Mucosa of descending colon (tissue), 3 donors: ENCODE measurements at places on chromosomes 7 and 10.

DNA sequence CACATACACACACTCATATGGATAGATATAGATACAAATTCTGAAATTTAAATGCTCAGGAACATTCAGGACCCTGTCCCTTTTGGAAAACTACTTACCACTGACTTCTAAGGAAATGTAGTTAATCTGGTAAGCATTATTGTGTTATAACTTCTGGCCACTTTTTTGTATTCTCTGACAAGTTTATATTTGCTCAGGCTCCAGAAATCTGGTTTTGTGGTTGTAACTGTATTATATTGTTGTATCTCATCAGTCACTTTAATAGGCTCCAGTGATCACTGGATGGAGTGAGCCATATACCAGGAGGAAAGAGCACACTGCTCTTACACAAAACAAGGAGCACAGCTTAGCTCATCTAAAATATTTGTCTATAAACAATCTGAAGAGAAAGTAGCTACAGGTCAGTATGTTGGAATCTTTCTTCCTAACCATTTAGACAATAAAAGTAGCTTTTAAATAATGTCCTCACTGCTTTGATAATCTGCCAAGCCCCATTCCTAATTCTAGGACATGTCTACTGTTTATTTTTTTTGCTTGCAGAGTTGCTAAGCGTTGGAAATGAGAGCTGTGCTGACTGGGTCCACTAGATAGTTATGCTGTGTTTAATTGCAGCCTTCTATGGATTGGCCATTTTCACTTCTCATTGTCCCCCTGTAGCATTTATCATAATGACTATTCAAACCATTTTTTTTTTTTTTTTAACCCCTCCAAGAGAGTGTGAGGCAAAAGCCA lies 43.8 kb downstream of the SMNDC1 start:
- DNase-seq = no peak

DNA sequence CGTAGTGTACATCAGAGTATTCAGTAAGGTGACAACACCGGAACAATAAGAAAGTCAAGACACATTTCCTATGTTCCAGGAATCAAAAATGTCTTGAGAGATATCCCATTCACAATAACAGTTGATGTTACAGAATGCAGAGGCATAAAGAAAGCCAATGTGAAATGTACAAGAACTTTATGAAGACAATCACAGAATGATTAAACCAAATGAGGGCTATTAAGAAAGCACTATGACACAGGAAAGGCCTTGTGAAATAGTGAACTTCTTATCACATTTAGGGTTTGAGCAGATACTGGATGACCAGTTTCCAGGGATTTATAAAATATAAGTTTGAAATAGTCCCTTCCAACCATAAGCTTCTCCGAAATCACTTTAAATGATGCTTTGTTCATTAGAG lies 52.7 kb downstream of the VWDE start:
- DNase-seq = no peak

- no peak for DNase-seq
Measured at GRCh38 chr7:5701085-5701914, 80.2 kb downstream of the RNF216 start.

GRCh38 chr7:151745706-151746105 lies 131.2 kb downstream of the PRKAG2 start:
- DNase-seq = no peak

GRCh38 chr10:132162021-132162531 lies 24.7 kb upstream of the DPYSL4 start:
- DNase-seq = peak; percentile 29

DNA sequence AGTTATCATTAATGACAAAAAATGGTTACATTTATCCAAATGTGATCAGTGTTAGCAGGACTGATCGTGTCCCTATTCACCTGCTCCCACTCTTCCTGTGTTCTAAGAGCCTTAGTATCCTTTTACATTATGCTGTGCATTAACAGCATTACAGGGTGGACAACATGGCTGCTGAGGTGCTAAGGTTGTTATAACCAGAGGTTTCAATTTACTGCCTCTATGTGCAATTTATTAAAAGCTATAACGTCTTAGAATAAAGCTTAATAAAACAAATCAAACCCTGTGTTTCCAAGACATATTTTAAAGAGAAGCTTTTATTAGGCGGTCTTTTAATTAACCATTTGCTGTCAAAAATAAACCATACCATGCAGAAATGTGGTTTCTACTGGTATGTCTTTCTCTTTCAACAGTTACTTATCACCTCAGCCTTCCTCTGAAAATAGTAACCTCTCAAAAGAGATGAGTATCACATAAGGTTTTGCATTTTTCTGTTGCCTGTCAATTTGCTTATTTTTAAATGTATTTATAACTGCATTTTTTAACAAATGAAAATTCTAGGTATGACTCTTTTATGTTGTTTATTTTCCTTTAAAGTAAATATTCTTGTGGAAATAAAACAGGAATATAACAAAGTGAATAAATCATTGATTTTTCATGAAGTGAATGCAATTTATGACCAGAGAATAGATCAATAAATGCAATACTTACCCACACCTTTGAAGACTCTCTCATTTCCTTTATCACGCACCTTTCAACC lies 849.8 kb upstream of the SORCS1 start:
- no peak for DNase-seq

- DNase-seq = no peak
Measured at GRCh38 chr10:33257439-33258080, 76.9 kb downstream of the NRP1 start.

- DNase-seq = no peak
Measured at GRCh38 chr10:86311906-86312305, 54.7 kb downstream of the GRID1 start.

- no peak for DNase-seq
Measured at GRCh38 chr7:18975276-18975675, 142.2 kb downstream of the TWIST1 start.

DNA sequence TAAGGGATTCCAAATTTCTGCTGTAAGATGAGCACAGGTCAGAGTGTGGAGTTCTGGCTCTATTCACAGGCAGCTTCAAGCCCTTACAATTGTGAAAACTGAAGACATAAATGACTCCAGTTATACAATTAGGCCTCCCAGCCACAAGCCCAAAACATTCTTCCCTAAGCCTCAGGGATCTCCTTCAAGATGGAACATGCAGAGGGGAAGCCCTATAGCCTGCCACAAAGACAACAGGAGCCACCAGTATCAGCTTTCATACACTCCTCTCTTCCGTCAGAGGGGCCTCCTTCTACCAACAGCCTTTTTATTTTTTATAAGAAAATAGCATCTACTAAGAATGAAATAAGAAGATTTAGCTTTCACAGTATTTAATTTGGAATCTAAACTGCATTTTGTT lies 46.5 kb downstream of the DLD start:
- no peak for DNase-seq

DNA sequence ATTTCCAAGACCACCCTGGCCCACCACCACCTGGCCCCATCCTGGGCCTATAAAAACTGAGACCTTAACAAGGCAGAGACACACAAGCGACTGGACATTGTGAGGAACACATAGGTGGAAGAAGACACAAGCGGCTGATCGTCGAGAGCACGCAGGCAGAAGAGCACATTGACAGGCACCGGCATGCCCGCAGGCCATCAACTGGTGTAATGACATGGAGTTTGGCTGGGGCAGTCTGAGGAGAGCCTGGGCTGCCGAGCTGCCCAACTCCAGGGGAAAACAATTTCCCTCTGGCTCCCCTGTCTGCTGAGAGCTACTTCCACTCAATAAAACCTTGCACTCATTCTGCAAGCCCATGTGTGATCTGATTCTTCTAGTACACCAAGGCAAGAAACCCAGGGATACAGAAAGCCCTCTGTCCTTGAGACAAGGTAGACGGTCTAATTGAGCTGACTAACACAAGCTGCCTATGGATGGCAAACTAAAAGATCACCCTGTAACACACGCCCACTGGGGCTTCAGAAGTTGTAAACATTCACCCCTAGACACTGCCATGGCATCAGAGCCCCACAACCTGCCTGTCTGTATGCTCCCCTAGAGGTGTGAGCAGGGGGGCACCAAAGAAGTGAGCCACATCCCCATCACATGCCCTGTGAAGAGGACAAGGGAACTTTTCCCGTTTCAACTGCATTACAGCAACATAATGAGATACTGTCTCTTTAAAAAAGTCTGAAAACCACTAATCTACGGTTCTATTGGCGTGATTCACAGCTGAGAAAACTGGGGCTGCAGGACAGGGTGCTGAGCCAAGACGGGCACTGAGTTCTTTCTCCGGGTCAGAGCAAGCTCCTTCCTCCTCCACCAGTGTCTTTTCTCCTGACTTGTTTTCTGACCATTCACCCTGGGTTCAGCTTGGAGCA lies 18.5 kb upstream of the TNS3 start:
- DNase-seq = no peak

DNA sequence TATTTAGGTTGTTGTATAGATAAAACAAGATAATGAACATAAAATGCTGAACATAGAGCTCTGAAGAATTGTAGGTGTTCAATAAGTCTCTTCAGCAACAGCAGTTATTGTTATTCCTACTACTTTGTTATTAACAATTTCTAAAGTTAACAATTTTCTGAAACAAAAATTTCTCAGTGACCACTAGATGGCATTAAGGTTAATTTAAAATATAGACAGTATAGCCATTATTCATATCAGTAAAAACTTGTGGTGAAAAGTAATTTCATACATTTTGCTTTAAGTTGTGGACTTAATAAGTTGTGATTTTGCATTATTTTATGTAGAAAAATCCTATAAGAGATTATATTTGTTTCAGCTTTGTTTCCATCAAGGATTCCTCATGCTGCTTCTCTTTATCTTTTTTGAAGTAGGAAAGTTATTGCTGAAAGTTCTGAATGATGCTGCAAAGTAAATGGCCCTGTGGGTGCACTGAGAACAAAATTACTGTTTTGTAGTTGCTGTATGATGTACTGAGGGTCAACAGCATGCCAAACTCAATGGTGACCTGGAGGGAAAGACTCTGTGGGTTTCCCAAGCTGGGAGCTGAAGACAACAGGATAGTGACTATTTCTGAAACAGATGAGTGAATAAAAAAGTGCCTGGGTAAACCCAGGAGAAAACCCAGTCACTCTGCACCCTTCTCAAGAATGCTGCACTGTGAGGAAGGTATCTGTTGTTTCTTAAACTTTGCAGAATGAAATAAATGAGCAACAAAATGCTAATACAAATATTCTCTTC lies 253.6 kb downstream of the KIF20B start:
- DNase-seq = no peak

DNA sequence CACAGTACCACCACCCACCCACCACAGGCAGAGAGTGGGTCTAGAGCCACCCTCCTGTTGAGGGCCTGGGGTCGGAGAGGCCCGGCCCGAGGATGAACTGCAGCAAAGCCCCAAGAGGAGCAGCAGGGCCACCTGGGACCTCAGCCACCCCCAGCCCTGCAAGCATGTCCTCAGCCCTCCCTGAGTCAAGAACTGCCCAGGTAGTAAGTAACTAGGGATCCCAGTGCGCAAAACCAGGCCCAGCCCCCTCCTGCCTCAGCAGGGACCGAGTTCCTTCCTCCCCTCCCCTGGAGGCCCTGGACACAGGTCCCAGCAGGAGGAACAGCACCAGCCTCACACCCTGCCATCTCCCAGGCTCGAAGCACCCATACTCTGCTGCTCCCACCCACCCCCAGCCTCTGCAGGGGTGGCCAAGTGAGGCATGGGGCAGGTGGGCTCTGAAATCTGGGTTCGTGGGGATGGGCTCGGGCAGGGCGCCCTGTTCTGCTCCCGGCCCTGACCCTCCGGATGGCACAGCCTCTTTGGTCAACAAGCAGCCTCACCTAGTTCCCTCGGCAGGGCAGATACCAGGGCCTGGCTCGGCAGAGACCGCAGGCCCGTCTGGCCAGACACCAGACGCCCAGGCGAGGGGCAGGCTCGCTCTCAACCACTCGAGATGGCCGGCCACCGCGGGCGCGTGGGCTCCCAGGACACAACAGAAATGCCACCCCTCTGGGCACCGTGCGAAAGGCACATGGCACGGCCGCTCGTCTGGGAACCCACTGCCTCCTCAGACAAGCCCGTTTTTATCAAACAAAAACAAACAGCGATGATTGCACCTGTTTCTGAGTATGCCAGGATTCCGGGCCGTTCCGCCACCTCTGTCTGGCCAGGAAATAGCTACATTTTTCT lies 15.2 kb downstream of the PDGFA start:
- DNase-seq = peak; percentile 74

DNA sequence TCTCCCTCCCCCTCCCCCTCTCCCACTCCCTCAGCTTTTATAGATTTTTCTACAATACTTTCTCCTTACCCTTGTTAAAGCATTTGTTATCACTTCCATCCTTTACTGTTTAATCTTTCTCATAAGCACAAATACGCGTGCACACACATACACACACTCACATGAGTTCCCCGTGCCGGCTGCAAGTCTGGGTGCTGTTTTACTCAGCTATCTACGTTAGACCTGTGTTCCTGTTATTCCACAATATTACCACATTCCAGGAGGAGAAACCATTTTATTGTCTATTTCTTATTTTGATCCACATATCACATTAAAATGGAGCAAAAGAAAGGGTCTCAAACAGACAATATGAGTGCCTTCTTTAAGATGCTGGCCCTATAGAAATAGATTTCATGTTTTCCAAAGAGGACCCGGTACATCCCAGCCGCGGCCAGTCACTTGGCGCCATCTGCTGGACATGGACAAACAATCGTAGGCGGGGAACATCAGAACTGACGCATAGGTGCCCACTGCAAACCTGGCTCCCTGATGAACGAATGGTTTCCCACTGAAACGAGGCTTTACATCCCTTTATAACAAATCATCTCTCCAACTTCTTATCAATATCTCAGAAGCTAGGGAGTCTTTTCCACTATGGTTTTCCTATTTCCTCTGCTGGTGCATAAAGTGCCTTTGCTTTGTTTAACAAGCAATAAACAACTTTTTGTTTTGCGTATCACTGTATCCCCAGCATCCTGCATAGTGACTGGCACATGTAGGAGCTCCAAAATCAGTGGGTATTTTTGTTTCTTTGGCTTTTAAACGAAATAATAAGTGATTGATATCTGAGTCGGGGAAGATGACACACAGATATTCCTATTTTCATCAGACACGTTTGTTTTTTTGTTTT lies 25.2 kb upstream of the OPTN start:
- DNase-seq = no peak

GRCh38 chr10:112261281-112261822 lies 21.8 kb upstream of the TECTB start:
- no peak for DNase-seq
